ENCODE measurements at places on chromosomes 1 and 21.

DNA sequence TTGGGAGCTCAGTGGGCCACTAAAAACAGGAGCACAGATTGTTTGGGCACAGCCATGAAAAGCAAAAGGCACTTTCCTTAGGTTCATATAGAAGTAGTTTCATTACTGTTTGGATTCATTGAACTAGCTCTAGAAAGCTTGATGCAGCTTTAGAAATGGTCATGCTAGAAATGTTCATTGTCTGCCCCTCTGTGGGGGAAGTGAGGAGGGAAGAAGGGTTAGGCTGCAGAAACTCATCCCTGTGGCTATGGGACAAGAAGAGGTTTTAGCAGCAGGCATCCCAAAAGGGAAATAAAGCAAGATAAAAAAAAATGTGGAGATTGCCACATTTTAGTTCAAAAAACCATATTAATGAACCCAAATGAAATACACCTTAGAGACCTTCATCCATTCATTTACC, 359.6 kb upstream of the PTBP2 start:
- no peak for DNase-seq

- no peak for DNase-seq
Observed at GRCh38 chr1:117030271-117030877, 28.8 kb downstream of the CD101 start.

- DNase-seq: no peak
Observed at GRCh38 chr1:246335151-246335550, 171.9 kb downstream of the SMYD3 start.

DNA sequence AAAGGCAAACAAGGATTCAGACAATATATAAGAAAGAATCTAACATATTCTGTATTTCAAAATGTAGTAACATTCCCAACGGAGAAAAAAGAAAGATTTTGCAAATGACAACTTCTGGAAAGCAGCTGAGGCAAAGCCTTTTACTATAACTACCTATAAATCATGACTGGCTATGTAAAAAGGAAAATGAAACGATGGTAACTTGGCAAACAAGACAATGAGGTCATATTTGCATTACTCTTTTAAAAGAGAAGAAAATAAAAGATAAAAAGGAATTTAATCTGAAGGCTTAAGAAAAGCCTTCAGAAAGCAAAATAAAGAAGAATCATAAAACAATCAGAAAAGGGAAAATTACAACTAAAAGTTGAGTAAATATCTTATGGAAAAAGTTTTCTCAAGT, 25.1 kb upstream of the ASPM start:
- DNase-seq: no peak

DNA sequence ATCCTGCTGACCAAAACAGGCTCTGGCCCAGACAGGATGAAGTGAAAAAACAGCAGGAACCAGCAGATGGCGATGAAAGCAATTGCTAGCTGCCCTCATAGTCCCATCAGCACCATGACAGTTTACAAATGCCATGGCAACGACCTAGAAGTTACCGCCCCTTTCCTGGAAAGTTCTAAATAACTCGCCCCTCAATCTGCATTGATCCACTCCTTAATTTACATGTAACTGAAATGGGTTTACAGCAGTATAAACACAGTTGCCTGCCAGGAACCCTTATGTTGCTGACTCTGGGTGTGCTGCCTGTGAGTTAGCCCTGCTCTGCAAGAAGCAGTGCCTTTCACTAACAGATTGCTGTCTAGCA, 65.5 kb upstream of the CR1L start:
- DNase-seq: peak; percentile 10

DNA sequence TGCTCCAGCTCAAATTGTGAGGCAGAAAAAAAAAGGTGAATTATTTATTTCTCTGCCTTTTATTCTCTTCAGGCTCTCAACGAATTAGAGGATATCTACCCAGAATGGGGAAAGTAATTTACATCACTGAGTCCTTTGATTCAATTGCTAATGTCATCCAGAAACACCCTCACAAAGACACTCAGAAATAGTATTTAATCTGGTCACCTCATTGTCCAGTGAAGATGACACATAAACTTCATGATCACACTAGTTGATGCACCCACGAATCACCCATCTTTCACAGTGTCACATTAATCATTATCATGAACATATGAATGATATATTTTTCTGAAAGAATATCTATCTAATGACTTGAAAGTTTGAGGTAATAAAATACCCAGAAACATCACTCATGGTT, 868.5 kb downstream of the BRINP3 start:
- no peak for DNase-seq

DNA sequence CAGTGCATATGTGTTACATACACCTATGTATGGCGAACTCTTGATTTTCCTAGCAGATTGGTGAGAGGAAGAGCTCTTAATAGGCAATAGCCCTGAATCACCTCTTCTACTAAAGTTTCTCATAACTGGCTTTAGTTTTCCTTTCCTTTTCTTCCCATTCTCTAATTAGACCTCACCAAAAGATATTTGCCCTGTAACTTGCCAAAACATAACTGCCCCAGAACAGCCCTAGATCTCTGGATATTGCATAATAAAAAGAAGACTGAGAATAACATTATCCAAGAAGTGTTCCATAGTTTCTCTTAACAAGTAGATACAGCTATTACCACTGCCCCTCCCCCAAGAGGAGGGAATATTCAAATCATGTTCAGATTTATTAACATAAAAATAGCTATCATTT, 16.3 kb downstream of the SGIP1 start:
- no peak for DNase-seq

- no peak for DNase-seq
Observed at GRCh38 chr1:234264832-234265231, 108.4 kb upstream of the COA6 start.

- DNase-seq: no peak
Observed at GRCh38 chr21:27450216-27450615, 483.3 kb upstream of the ADAMTS5 start.

- DNase-seq: no peak
Observed at GRCh38 chr1:226602186-226603021, 53.8 kb downstream of the STUM start.

GRCh38 chr1:236489710-236490377, 33.9 kb upstream of the LGALS8 start:
- DNase-seq: no peak

DNA sequence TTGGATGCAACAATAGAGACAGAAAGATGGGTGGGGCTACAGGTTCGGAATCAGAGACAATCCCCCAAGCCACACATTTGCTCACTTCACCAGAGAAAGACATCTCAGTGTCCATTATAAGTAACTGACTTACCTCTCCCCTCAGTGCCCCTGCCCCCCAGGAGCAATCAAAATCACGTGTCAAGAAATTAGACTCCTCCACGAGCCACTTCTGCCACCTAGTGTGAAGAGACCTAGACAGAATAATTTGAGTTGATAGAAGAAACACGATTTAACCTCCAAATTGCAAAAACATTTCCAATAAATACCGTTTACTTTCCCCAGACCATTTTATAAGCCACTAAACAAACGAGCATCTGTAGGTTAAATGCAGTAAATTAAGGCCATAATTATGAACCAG, 123.2 kb downstream of the SLC30A10 start:
- DNase-seq: no peak

DNA sequence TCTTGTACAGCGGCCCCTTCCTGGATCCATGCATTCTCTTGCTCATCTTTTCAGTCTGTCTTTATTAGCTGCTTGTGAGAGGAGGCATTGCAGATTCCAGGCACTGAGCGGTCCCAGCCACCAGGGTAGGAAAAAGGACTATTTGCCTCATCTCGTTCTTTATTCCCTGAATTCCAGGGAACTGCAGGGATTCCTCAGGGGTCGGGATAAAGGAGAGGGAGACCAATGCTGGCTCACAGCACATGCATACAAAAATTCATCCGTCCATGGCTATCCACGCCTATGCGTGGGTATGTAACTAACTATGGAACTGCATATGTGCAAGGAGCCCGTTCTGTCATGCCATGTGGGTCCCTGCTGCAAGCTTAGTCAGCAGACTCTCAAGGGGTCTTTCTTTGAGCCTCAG, 879 bp upstream of the PLPPR5 start:
- DNase-seq: no peak

DNA sequence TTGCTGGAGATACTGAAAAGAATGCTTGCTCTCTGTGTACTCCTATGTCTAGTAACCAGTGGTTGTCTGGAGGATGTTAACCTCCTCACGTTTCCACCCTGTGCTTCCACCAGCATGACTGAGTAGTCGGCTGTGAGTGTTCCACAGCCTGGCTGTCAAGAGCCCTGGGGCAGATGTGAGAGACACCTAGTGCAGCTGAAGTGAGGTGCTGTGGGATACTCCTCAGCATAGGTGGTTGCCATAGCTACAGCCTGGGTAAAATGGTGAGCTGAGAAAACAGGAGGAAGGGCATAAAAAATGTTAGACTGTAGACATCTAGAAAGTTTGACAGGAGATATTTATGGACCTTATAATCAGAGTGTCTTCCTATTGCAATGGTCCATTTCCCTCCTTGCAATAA, 15.8 kb downstream of the IVL start:
- no peak for DNase-seq

GRCh38 chr1:69524015-69524414, 43.7 kb upstream of the LRRC7 start:
- no peak for DNase-seq

- DNase-seq: peak; percentile 29
Observed at GRCh38 chr1:156862997-156863599, 2.4 kb downstream of the NTRK1 start.

- no peak for DNase-seq
Observed at GRCh38 chr21:16620786-16621320, 891.1 kb downstream of the USP25 start.

DNA sequence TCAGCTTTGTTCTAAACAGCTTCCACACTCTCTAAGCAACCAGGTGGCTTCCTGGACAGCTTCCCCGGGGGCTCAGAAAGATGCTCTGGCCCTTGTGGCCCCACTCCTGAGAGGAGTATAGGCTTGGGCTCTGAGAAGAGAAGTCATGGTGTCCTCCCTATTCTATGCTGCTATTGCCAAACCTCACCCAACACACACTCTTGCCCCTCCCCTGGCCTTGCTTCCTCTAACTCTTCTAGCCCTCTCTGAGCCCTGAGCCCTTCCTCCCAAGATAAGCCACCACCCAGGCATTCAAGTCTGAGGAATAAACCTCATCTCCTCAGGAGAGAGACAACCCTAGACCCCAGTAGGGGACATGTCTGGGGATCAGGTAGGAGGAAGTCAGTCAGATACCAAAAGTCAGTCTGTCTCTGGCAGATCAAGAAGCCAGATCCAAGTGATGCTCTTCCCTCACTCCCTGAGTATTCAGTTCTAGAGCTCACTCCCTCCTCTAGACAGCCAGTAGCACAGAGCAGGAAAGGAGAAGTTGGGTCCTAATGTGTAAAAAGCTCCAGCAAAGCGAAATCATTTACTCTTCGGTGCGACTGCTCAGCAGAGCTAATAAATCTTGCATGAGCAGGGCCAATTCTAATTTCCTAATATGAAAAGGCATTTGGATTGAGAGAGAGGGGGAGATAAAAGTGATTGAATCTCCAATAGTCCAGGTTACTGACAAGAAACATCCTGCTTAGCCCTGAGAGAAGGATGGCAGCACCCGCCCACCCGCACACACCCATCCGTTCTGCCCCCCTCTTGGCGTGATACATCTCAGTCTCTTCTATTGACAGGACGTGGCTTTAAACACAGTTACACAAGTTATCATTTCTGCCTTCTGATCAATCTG, 50.5 kb downstream of the DMAP1 start:
- no peak for DNase-seq

GRCh38 chr1:96552451-96552850, 169.1 kb upstream of the PTBP2 start:
- DNase-seq: no peak

DNA sequence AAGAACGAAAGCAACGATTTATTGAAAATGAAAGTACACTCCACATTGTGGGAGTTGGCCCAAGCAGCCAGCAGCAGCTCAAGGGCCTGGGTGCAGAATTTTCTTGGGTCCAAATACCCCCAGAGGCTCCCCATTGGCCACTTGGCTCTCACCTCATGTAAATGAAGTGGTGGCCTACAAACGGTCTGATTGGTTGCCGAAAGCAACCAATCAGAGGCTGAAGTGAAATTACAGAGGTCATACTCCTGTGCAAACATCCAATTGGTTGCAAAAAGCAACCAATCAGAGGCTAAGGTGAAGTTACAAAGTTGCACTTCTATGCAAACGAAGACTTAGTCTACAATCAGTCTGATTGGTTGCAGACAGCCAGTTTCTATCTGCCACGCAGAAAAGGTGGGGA, 31.9 kb downstream of the FAM163A start:
- DNase-seq: no peak

DNA sequence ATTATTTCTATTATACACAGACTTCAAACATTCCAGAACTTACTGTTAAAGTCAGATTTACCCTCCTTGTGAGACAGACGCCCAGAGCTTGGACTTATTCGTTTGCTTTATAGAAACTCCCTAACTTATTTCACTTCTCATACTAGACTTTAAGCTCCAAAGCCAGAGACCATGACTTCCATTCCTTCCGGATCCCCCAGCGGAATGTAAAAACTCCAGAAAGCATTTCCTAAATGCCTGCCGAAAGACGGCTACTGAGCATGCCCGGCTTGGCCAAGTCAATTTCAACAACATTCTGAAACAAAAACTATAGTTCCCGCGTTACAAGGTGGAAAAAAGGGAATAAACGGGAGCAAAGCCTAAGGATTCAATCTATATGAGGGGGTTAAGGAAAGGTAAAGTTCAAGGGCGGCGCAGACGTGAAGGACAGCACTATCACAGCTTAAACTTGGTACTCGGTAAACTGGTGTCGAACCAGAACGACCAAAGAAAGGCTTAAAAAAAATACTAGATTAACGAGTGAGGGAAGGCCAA, 1.1 kb downstream of the USP48 start:
- no peak for DNase-seq

GRCh38 chr1:169109561-169110134, 3.2 kb downstream of the ATP1B1 start:
- no peak for DNase-seq

DNA sequence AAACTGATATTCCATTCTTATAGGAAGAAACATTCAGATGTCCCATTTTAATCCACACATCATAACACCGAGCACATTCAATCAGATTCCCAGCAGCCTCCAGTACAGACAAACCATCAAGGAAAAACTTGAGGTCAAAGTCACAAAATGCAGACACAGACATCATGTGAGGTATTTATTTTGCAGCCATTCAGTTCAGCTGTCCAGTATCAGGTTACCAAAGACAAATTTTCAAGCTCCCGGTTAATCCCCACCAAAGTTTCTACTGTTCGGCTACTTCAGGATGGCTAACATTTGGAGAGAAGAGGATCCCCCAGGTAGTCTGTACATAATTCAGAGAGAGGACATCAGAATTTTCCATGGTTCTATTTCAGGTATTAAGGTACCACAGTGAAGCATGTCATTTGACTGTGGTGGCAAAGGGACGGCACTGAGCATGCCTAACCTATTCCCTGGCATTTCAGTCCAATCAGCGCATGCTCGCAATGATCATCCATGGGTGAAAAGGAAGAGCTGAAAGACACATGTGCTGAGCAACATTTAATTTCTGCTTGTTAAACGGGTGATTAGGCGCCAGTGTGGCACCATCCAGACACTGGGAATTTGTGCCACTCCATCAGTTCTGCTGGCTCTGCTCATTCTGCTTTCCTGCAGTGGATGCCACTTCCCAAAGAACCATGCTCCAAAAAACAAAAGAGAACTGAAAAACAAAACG, 13.6 kb upstream of the NDC1 start:
- DNase-seq: no peak

- no peak for DNase-seq
Observed at GRCh38 chr1:183812128-183812527, 7.2 kb downstream of the RGL1 start.

GRCh38 chr1:116352349-116352813, 20.7 kb upstream of the ATP1A1 start:
- DNase-seq: no peak

Measured in stimulated activated CD4-positive, alpha-beta T cell treated with anti-CD3 and anti-CD28 coated beads, Interleukin-15, amount 100 ng/mL, for 48 hours (primary cell).